ENCODE measurements at places on chromosomes 6 and 20. TPM values are rescaled to one million over a fixed set of nuclear protein-coding genes. Genes with fewer than 3 reads are reported as not detected.

CGAS gene
- 0.12 TPM for total RNA-seq

MUC22 gene
- total RNA-seq: 1.6 TPM

HLA-DQB1 gene
- 12.8 TPM for total RNA-seq

KCNK16 gene
- 41.1 TPM for total RNA-seq

C6orf141 gene
- 19.2 TPM for total RNA-seq

GPSM3 gene
- 3.3 TPM for total RNA-seq

SLC17A3 gene
- not detected for total RNA-seq

ZSCAN12 gene
- total RNA-seq: 12.4 TPM

HCK gene
- total RNA-seq: not detected

ASXL1 gene
- 94.4 TPM for total RNA-seq

SLCO4A1 gene
- total RNA-seq: 5.3 TPM

TRAPPC3L gene
- 0.27 TPM for total RNA-seq

- no peak for DNase-seq
- no peak overlapping the region for H3K27ac ChIP-seq
- peaks cover 18% of the 10 kb centered on the region for H3K27me3 ChIP-seq
Measured at GRCh38 chr6:90890683-90891330, 303.9 kb upstream of the MAP3K7 start.

DNA sequence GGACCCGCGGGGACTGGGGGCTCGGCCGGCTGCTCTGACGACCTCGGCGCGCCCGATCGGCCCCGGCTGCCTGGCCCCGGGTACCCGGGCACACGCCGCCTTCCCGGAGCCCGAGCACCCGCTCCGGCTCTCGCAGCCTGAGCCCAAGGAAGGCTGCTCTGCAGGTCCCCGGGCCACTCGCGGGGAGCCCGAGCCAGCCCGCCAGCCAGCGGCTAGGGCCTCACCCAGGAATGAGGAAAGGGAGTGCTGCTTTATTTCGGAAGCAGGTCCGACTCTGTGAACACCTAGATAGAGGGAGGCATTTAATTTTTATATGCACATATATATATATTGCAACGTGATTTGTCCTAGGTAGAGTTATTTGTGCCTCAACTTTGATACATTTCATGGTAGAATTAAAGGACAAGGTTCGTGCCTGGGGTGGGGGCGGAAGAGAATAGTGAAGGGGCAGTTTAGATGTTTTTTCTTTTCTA is 15.5 kb downstream of the FOXA2 start:
- peaks cover 17% of the 10 kb centered on the region for H3K4me1 ChIP-seq
- H3K36me3 ChIP-seq: no peaks in the 10 kb centered on the region
- peak overlapping the region; percentile 63 for H3K4me3 ChIP-seq

GRCh38 chr20:59481067-59481466 is 123.3 kb upstream of the PHACTR3 start:
- H3K27ac ChIP-seq: no peak overlapping the region
- H3K36me3 ChIP-seq: no peaks in the 10 kb centered on the region
- peaks cover 3% of the 10 kb centered on the region for H3K4me1 ChIP-seq
- no peak overlapping the region for H3K4me3 ChIP-seq
- DNase-seq: no peak

- H3K4me3 ChIP-seq: no peak overlapping the region
- DNase-seq: no peak
- H3K36me3 ChIP-seq: no peaks in the 10 kb centered on the region
- no peaks in the 10 kb centered on the region for H3K27me3 ChIP-seq
- H3K27ac ChIP-seq: no peak overlapping the region
Measured at GRCh38 chr6:162200041-162200440, 527.5 kb downstream of the PRKN start.

- DNase-seq: no peak
- H3K36me3 ChIP-seq: no peaks in the 10 kb centered on the region
- no peak overlapping the region for H3K27ac ChIP-seq
- H3K4me1 ChIP-seq: peaks cover 5% of the 10 kb centered on the region
- H3K4me3 ChIP-seq: no peak overlapping the region
Measured at GRCh38 chr20:58579819-58580473, 64.7 kb upstream of the APCDD1L start.

DNA sequence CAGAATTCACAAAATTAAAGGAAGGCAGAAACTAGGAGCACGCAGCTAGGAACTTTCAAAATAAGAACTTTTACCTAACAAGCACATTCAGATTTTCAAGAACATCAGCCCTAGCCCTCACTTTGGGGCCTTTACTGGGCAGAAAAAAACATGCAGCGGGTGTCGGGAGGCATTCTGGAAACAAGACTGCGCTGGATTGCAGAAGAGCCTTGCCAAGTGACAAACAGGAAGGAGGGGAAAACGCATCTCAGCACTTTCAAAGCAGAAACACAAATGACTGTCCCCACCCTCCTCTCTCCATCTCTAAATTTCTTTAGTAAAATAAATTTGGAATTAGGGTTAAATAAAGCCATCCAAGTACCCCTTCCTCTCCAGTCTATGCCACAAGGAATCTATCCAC is 74.6 kb upstream of the RREB1 start:
- no peaks in the 10 kb centered on the region for H3K4me1 ChIP-seq
- peaks cover 6% of the 10 kb centered on the region for H3K27me3 ChIP-seq
- H3K36me3 ChIP-seq: no peaks in the 10 kb centered on the region

DNA sequence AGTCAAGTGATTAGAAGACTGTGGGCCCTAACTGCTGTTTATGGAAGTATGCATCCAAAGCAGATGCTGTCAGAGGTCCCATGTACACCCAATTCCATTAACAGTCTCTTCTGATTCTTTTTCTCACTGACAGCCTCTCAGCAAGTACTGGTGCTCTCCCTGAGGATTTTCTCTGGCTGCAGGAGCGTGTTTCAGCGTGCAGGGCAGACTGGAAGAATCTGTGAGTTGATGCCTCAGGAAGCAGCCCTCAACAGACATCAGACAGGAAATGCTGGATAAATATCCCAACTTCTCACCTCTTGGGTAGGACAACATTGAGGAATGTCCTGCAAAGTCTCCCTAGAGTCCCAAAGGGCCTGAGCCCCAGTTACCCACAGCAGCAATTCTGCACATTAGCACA is 40.8 kb downstream of the ANKEF1 start:
- H3K36me3 ChIP-seq: no peaks in the 10 kb centered on the region
- H3K4me3 ChIP-seq: no peak overlapping the region
- DNase-seq: no peak

DNA sequence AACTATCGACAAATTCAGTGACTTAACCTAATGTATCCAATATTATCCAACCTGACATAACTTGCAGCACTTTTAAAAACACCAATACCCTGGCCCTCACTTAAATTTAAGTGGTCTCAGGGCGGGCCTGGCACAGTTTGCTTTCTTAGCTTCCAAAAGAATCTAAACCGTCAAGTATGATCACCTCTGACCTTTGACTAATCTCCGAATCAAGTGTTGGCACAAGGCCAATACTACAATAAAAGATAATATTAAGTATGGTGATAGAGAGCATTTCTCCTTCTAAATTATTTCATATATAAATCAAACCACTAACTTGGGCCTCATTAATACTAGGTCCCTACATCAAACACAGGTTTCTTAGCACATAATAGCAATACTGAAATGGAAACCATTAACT is 153.0 kb downstream of the PTPRK start:
- H3K4me1 ChIP-seq: peaks cover 16% of the 10 kb centered on the region
- H3K27me3 ChIP-seq: no peaks in the 10 kb centered on the region
- H3K4me3 ChIP-seq: no peak overlapping the region

GRCh38 chr6:7777074-7777473 is 51.2 kb downstream of the BMP6 start:
- peaks cover 26% of the 10 kb centered on the region for H3K27me3 ChIP-seq
- no peak for DNase-seq
- H3K36me3 ChIP-seq: no peaks in the 10 kb centered on the region
- no peaks in the 10 kb centered on the region for H3K4me1 ChIP-seq
- H3K27ac ChIP-seq: no peak overlapping the region

GRCh38 chr6:21601932-21602390 is 8.4 kb downstream of the SOX4 start:
- peaks cover 45% of the 10 kb centered on the region for H3K4me1 ChIP-seq
- H3K27ac ChIP-seq: no peak overlapping the region
- peaks cover 42% of the 10 kb centered on the region for H3K36me3 ChIP-seq
- peaks cover 2% of the 10 kb centered on the region for H3K27me3 ChIP-seq
- peak overlapping the region; percentile 72 for H3K4me3 ChIP-seq
- DNase-seq: no peak

DNA sequence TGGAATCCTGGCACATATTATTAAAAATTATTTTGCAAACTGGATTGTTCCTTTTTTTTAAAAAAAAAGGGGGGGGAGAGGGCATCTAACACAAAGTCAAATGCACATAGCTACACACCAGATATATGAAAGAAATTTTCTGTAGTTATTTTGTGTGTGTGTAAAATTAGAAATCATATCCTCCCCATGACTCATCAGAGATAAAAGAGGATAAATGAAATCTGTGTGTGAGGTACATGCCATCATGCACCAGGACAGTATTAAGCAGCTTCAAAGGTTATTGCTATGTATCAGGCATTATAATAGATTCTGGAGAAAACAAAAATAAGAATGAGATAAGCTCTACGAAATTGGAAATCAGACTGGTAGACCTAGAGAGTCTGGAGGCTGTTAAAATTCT is 5.2 kb downstream of the BTBD9 start:
- no peak overlapping the region for H3K27ac ChIP-seq
- H3K36me3 ChIP-seq: no peaks in the 10 kb centered on the region
- no peak overlapping the region for H3K4me3 ChIP-seq
- peaks cover 5% of the 10 kb centered on the region for H3K4me1 ChIP-seq
- no peak for DNase-seq

DNA sequence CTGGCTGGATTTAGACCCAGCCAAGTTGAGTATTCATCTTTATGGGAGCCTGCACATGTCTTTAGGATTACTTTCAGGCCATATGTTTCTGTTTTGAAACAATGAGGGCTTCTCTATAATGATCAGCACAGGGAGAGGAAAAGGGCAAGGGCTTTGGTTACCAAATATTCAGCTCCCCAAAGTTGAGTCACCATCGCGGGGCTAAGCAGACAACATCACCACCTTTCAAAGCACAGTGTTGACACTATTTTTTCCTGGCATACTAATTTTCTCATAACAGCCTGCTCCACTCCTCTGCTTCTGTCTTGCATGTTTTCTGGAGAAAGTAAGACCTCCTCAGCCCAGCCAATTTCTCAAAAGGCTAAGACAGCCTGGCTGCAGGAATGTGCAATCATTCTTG is 4.9 kb downstream of the SCML4 start:
- H3K27ac ChIP-seq: no peak overlapping the region
- no peak overlapping the region for H3K4me3 ChIP-seq
- H3K4me1 ChIP-seq: peaks cover 46% of the 10 kb centered on the region
- DNase-seq: no peak
- H3K36me3 ChIP-seq: no peaks in the 10 kb centered on the region

GRCh38 chr6:127514179-127514772 is 4.9 kb downstream of the MTCL3 start:
- H3K27me3 ChIP-seq: peaks cover 67% of the 10 kb centered on the region
- H3K27ac ChIP-seq: no peak overlapping the region
- peaks cover 22% of the 10 kb centered on the region for H3K4me1 ChIP-seq
- DNase-seq: no peak
- H3K4me3 ChIP-seq: peak overlapping the region; percentile 86

GRCh38 chr6:903761-904160 is 210.8 kb upstream of the EXOC2 start:
- DNase-seq: no peak
- H3K27ac ChIP-seq: no peak overlapping the region
- H3K4me1 ChIP-seq: no peaks in the 10 kb centered on the region

GRCh38 chr6:33595001-33595846 is 15.1 kb upstream of the BAK1 start:
- H3K36me3 ChIP-seq: no peaks in the 10 kb centered on the region
- H3K27me3 ChIP-seq: no peaks in the 10 kb centered on the region
- peaks cover 17% of the 10 kb centered on the region for H3K4me1 ChIP-seq
- no peak overlapping the region for H3K4me3 ChIP-seq
- DNase-seq: no peak

GRCh38 chr6:166162599-166163342 is 4.9 kb downstream of the TBXT start:
- H3K36me3 ChIP-seq: no peaks in the 10 kb centered on the region
- peaks cover 82% of the 10 kb centered on the region for H3K27me3 ChIP-seq
- H3K4me1 ChIP-seq: no peaks in the 10 kb centered on the region

GRCh38 chr6:128446497-128446896 is 73.9 kb downstream of the PTPRK start:
- no peak overlapping the region for H3K27ac ChIP-seq
- H3K4me3 ChIP-seq: no peak overlapping the region
- no peak for DNase-seq
- peaks cover 7% of the 10 kb centered on the region for H3K36me3 ChIP-seq
- H3K27me3 ChIP-seq: no peaks in the 10 kb centered on the region

- H3K4me1 ChIP-seq: peaks cover 7% of the 10 kb centered on the region
- no peak overlapping the region for H3K27ac ChIP-seq
Measured at GRCh38 chr6:154350293-154350692, 6.3 kb downstream of the IPCEF1 start.

- no peaks in the 10 kb centered on the region for H3K27me3 ChIP-seq
- H3K4me1 ChIP-seq: peaks cover 5% of the 10 kb centered on the region
- H3K27ac ChIP-seq: no peak overlapping the region
Measured at GRCh38 chr6:39076623-39077535, 28.3 kb downstream of the GLP1R start.

DNA sequence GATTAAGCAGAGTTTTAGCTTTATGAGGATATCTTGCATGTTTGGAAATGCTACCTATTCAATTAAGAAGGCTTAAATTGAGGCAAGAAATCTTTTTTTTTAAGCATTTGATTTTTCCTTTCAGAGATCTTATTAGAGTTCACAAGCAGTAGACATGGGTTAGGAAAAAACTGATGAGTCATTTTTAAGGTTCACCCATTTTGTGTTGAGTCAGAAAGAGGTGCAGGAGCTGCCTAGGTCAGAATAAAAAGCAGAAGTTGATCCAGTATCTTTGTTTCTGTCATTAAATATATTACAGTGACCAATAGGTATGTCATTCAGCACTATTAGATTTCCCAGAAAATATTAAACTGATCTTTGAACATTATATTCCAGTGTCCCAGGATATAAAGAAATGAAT is 306.8 kb downstream of the LMBRD1 start:
- H3K4me1 ChIP-seq: no peaks in the 10 kb centered on the region
- no peaks in the 10 kb centered on the region for H3K27me3 ChIP-seq
- H3K4me3 ChIP-seq: no peak overlapping the region
- no peak overlapping the region for H3K27ac ChIP-seq
- no peak for DNase-seq

- no peak overlapping the region for H3K27ac ChIP-seq
- H3K36me3 ChIP-seq: no peaks in the 10 kb centered on the region
- H3K4me1 ChIP-seq: no peaks in the 10 kb centered on the region
- peaks cover 3% of the 10 kb centered on the region for H3K27me3 ChIP-seq
- no peak for DNase-seq
Measured at GRCh38 chr6:64146876-64147275, 511.3 kb downstream of the PHF3 start.

GRCh38 chr6:140854318-140854717 is 1278.4 kb upstream of the GJE1 start:
- no peak overlapping the region for H3K27ac ChIP-seq
- no peaks in the 10 kb centered on the region for H3K36me3 ChIP-seq
- H3K4me3 ChIP-seq: no peak overlapping the region
- H3K27me3 ChIP-seq: no peaks in the 10 kb centered on the region
- H3K4me1 ChIP-seq: peaks cover 12% of the 10 kb centered on the region
